ENCODE measurements at places on chromosomes 5 and 9.

DNA sequence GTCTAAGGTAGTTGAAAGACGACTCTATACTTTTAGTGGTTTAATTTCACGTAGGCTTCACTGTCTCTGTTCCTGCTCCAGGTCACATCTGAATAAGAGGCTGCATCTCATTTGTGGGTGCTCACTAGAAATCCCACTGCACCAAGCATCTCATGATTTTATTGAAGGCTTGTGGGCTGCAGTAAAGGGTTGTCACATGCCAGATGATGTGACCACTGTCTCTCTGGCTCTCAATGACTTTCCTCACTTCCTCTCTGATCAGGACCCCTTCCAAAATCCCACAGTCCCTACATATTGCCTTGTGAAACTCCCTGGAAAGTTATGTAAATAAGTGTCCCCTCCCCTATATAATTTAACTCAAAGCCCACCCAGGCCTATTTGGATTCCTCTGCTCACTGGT, 8.9 kb upstream of the ZCCHC10 start:
- no peak for DNase-seq

- no peak for DNase-seq
Measured at GRCh38 chr5:157598350-157598936, 22.9 kb upstream of the ADAM19 start.

DNA sequence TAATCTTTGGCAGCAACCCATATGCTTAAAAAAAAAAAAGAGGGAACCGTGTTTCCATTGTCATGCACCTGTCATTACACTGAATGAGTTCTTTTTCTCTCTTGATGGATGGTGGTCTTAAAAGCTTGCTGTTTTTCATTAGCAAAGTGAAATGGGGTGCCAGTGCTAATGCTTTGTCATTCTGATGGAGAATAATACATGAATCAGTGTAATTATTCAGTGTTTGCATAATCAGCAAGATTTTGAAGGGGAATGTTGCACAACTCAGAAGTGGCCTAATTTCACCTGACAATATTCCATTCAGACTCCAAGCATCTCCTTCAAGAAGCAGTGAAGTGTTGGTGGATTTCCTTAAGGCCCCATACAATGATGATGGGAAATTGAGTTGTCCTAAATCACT, 38.1 kb downstream of the MAP1B start:
- no peak for DNase-seq

GRCh38 chr5:114438471-114438870, 76.6 kb downstream of the KCNN2 start:
- no peak for DNase-seq

GRCh38 chr5:32126691-32127090, 47.4 kb downstream of the GOLPH3 start:
- no peak for DNase-seq

DNA sequence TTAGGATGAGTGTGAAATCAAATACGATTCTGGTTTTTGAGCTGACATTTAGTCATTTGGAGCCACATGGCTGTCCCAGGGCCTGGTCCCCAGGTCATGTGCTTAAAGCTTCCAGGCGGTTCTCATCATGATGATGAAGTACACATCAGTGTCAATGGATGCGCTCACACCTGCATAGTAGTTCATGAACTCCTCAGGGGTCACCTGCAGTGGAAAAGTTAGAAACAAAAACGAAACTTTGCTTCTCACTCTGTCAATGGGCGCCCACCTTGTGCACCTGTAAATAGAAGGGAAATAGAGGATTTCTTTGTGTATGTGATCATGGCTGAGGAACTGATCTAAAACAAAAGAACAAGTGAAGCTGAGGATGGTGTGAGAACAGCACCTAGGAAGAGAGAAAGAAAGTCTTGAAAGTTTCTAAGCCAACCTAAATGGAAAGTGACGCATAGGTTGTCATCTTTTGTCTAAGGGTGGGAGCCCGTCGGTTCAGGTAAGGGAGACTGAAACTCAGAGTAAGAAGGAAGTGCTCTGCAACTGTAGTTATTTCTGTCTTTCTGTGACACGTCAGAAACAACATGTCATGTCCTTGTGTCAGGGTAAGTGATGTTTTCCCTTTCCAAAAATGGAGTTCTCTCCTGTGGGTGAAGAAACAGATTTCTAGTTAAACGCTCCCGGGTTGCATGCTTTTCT, 33.8 kb downstream of the CAPSL start:
- no peak for DNase-seq

DNA sequence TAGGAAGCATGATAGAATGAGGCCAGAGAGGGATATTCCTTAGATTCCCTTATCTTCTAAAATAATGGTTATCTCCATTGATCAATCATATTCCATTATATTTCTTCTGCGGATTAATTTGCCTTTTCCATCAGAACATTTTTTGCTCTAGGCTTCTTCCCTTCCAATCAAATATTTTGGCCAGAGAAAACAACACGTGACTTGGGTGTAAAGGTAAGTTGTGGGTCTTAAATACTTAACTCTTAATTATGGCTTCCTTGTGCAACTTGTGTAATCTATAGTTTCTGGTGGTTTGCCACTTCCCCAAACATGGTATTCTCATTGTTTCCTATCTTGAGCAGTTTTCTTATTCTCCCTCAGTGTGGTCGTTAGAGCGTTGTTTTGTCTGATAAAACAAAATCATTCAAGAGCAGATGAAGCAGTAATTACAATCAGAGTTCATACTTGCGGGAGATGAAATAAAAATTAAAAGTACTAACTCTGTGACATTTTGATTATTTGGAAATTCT, 889.3 kb downstream of the MAT2B start:
- no peak for DNase-seq

DNA sequence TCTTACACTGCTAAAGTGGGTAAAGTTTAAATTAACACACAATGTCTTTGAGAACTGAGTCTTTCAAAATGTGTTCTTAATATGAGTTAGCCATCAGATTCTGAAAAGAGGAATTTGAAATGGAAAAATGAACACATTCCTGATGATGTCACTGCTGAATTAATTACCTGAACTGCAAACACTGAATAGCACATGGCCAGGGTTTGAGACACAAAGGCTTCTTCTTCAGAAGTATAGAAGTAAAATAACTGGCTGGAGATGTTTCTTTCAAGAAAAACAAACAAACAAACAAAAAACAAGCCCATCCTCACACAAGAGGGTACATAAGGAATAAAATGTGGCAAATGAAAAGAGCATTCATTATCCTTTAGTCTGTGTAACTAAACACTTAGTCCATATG, 7.1 kb downstream of the GLIS3 start:
- no peak for DNase-seq

DNA sequence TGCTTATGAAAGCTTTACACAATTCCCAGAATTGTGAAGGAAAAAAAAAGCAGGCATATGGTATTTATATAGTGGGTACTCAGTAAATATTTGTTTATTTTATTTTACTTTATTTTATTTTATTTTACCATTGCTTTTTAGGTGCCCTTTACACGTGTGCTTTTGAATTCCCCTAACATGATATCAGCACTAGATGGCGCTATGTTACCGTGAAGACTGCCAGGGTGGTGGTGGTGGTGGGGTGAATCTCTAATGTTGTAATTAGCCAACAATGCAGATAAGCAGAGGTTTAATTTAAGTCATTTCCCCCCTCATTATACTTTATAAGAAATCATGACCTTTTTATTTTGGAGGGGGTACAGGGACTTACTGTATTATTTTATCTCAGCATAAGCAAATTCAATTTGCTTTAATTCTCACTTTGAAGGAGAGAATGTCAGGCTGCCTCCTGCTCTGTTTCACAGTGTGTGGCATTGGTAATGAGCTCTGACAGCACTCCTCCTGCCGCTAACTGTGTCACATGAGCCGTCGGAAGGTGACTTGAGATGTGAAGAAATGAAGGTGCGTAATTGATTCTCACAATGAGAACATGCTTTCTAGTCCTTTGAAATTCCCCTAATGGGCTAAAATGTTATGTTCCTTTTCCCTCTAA, 165.6 kb downstream of the YTHDC2 start:
- DNase-seq: peak; percentile 0

Measured in GDM1 (cell line).